ENCODE measurements at places on chromosomes 5 and 9.

DNA sequence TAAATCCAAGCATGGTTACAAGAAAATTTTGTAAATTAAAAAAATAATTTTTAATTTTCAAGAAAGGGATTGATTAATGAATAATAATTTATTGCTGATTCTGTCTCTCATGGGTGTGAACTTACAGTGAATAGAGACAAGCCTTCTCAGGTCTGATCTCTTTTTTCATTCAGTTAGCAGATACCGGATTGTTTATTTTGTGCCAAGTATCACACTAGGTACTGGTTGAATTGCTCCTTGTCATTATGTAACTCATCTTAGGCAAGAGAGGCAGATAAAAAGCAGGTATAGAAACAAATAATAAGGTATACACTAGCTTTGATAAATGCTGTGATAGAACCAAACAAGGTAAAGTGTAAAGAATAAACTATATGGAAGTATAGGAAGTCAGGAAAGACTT is 283.3 kb downstream of the PJA2 start:
- no peak for DNase-seq

DNA sequence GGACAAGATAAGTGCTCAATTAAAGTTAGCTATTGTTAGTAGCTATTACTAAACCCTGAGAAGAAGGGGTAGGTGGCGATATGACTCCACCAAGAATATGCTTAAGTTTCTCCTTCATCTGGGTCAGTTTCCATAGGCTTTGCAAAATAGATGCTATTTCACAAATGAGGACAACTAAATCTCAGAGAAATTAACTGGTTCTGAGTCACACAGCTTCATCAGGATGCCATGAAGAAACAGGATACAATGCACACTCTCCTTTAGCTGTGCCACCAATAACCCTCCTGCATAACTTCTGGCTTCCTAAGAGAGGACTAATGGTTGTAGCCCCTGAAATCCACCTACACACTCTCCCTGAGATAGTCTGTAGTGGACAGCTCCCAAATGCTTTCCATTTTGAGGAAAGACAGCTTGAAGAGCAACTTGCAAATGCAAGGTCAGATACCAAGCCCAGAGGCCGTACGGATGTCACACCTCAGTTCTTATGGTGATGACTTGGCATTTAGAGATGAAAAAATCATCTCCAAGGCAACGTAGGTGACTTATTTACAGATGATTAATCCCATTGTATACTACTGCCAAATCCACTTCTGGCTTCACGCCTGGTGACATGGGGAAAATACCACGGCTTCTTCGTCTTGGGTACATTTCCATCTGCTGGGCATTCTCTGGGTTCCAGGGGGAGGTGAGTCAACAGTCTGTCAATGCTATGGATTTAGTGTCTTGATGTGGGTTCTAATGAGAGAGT is 251.4 kb upstream of the IL12B start:
- DNase-seq: no peak

- DNase-seq: peak; percentile 54
Measured at GRCh38 chr9:1009101-1009707, 32.7 kb downstream of the DMRT3 start.

DNA sequence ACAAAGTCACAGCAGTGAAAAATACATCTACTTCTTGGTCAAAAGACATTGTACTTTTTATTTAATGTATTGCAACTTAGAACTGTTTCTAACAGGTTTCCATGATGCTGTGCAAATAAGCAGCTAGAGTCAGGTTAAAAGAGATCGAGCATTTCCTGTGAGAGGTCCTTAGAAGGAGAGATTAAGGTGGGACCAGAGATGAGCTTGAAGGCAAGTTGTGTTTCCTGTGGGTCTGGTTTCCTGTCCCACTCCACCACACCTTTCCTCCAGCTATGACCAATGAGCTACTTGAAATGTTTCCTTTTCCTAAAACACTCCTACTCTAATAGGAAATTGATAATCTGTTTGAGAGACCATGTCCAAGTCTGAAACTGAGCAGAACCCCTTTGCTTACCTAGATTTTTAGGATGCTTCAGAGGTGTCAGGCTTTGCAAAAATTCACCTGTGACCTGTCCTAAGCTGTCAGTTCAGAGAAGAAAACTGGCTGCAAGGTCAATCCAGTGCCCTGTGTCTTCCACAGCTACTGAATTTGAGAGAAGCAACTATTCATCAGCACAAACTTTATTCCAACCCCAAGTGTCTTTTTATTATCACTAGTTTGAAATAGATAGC is 13.1 kb upstream of the RLN1 start:
- DNase-seq: no peak

DNA sequence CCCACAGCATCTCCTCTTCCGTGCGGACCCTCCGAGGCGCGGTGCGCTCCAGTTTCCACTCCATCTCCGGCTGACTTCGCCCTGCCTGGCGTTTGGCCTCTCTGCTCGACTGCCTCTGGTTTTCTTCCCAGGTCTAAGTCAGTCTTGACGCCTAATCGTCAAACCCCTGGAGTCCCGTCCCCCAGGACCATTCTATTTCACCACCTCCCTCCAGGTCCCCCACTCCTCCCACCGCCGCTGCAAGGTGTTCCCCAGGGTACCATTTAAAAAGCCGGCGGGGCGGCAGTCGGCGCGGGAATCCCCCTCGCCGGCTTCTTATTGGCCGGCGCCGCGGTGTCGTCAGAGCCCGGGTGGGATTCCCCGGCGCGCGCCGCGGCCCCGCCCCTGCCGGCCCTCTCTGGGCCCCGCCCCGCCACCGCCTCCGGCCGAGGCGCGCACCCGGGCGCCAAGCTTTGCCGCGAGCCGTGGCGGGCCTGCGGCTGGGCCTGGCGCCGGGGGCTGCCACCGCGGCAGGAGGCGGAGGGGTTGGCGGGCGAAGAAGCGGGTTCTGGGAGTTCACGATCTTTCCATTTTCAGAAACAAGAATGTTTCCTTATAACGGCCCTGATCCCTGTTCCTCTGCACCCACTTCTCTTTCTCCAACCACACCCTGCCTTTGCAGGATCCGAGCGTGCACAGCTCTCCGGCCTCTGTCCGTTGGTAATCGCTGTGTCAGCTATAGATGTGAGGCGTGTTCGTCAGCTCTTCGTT is at the start of gene CDC20B:
Gene CDC20B (minus strand): TSS at position 241 of the 750 bp plus-strand sequence. CDS start 177 bp downstream, at position 64.
- peak; percentile 45 for DNase-seq

DNA sequence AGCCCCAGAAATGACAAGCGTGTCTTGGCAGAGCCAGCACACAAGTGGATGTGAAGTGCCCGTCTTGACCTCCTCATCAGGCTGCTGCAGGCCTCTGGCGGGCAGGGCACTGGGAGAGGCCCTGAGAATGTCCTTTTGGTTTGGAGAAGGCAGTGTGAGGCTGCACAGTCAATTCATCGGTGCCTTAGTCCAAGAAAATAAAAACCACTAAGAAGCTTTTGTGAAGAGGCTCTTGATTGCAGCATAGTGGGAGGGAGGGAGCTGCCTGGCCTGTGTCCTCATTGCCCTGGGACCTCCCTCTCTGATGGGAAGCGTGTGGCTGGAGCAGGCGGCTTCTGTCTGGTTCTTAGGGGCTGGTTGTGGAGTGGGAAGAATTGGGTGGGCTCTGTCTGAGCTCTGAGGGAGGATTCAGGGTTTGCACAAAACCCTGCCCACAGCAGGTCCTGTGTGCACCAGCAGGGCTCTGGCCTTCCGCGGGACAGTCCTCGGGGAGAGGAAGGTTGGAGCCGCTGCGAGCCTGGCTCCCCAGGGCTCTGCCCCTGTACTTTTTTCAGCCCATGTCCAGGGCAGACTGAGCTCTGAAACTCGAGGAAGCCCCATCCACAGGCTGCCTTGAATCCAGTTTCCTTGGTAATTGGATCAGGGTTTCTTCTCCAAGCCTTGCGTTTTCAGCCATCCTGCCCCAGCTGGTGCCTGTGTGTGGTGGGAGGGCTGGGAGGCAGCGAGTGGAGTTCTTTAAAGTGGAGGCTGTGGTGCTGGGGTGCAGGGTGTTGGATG is 1.1 kb downstream of the HRCT1 start:
- no peak for DNase-seq

DNA sequence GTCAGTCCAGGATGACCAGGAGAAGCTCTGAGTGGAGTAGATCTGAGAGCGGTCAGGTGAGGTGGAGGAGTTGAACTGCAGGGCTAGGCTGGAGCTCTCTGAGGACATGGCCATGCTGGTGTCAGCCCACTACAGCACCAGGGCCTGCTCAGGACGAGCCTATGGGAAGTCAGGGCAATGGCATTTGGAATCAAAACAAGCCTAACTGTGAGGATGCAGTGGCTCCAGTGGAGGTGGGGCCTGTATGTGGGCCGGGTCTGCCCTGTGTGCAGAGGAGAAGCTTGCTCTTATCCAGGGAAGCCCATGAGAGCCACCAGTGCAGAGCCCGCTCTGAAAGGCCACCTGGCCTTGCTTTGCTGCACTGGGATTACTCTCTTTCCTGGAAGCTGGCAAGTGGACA is 11.1 kb downstream of the CXCL14 start:
- no peak for DNase-seq

GRCh38 chr5:141343242-141343952 is at the start of gene PCDHGA3:
PCDHGA3 (plus strand) TSS chr5:141343829; CDS start chr5:141344034, 205 bp downstream.
- no peak for DNase-seq

DNA sequence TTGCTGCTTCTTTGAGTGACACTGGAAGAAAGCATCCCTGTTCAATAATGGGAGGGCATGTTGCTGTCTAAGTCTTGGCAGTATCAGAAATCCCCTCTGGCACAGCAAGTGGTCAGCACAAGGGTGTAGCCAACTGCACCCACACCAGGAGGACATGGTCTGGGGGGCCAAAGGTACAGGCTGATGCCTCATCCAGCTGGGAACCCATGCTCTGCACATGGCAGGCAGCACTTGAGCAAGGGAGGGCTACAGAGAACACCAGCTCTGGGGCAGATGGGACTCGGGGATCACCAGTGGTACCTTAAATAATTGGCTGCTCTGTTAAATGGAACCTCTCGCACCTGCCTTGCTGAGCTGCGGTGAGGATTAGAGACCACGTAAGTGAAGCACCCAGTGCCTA is 265.2 kb downstream of the SYK start:
- DNase-seq: no peak

GRCh38 chr9:29730163-29730562 is 2156.9 kb upstream of the C9orf72 start:
- no peak for DNase-seq

DNA sequence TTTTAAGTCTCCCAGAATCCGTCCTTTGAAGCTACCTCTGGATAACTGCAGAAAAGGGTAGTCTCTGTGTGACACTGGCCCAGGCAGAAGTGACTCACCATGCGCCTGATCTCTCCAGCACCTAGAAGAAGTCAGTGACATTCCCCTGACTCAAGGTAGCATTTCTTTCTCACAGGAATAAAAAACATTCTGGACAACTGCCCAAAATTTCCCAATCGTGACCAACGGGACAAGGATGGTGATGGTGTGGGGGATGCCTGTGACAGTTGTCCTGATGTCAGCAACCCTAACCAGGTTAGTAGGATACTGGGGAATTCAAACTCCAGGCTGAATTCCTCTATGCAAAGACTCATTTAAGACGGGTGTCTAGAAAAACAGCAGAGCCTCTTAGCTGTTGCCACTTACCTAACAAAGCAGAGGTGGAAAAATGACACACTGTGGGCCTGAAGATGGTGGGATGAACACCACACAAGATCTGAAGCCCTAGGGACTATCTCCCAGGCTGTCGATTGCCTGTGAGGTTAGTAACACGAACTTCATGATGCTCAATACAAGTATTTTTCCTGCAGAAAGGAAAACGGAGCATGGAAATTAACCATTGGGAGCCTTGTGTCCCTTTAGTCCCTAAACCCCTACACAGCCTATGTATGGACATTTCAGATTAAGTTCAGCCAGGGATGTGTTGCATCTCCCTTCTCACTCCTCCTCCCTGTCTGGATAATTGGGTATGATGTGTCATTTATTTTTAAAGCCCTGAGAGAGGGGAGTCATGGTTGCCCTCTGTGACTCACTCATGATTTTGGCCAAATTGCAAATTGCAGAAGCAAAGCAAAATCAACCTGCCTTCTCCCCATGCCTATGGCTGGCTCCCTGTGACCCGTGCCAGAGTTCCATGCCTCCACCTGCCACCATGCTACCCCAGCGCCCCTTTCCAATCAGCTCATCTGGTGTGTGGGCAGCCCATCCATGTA is 37.2 kb downstream of the THBS4 start:
- no peak for DNase-seq

- DNase-seq: no peak
Measured at GRCh38 chr9:136003411-136004218, 42.4 kb upstream of the UBAC1 start.

GRCh38 chr5:122523776-122524175 is 211.7 kb downstream of the SNCAIP start:
- DNase-seq: no peak

GRCh38 chr9:132424857-132425674 is 15.1 kb downstream of the CFAP77 start:
- DNase-seq: no peak

GRCh38 chr5:67935908-67936566 is 279.5 kb upstream of the PIK3R1 start:
- no peak for DNase-seq

DNA sequence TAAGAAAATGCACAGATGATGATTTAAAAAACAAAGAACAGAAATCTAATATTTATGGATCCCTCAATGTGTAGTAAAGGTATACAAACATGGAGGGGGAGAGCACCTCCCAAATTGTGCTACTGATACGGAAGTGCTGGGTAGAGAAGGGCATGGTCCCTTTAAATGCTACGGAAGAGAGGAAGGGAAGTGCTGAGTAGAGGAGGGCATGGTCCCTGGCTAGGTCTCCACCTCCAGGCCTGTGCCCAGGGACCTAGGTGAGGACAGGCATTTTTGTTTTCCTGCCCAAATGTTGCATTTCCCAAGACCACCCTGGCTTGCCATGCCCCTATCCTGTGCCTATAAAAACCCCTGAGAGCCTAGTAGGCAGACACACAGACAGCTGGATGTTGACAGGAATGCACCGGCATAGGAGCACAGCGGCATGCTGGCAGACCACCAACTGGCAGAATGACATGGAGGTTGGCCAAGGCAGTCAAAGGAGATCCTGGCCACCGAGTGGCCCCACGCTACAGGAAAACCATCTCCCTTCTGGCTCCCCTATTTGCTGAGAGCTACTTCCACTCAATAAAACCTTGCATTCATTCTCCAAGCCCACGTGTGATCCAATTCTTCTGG is 62.1 kb upstream of the SPDL1 start:
- DNase-seq: no peak

DNA sequence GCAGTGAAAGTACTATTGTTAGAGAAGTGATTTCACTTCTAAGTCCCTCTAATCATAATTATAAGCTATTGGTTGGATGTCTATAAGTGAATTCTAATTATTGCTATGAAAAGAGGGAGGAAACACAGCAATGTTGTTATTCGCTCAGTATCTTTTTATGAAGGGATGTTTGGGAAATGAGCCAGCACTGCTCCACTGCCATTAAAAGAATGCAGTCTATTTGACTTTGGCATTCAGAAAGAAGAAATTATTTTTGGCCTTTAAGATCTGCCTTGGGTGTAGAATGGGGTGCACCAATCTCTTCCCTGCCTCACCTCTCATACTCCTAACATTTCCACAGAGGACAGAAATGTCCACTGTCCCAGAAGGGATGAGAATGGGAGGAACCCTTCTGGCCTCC is 332.0 kb downstream of the SPATA31D1 start:
- DNase-seq: no peak
